ENCODE measurements at places on chromosomes 4 and X.

DNA sequence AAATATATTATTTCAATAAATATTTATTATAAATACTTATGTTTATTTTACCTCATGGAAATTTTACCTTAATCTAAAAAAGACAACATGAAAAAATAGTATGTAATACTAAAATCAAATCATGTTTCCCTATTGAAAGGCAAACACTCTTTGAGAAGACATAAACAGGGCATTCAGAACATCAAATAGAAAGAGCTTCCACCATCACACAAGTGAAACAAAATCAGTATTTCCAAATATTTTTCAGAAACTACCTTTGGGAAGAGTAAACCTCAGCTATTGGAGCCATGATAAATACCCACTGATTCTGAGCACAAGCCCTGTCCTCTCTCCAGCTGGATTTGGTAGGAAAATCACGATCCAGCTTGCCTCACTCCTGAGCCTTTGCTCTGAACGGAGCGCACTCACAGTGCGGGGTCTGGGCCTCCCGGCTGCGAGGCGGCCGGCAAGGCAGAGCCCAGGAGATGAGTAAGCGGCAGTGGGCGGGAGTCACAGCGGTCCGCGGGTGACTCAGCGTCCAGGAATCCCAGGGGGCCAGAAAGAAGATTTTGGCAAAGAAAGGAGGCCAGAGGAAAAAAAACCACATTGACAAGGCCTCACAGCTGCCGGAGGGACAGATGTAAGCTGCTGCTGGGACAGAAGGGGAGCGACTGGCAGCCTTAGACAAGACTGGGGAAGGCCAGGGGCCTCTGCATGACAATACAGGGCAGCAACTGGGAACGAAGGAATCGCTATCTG lies 14.7 kb upstream of the ANXA5 start:
- DNase-seq, result peak; percentile 86

DNA sequence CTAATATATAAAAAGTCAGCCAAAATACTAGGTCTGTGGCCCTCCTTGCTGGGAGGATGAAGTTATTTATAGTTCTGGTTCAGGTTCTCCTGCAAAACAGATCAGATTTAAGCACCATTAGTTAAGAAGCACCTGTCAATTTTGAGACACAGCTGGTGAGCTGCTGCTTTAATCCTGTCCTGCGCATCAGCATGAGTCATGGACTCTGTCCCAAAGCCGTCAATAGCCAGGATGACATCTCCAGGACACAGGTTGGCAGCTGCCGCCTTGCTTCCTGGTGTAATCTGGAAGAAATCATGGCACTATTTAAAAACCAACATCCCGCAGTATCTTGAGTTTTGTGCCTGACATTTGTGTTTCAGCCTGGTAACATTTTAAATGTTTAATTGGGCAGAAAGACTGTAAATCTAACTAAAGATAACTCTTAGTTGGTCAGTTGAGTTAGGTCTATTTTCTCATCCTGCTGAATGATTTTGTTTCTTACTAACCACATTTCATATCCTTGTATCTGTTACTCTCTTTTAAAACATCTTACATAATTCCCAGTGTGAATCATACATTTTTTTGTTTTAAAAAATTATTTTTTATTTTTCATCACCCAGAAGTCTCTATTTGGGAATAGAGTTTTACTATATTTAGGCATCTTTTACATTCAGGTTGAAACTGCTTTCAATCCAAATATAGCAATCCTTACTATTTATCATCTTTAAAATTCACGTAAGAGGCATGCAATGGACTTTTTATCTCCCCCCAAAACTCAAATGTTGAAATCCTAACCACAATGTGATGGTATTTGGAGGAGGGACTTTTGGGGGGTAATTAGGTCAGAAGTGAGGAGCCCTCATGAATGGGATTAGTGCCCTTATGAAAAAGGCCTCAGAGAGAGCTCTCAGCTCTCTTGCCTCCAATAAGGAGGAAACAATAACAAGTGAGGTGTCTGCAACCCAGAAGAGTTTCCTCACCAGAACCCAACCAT lies 10.1 kb downstream of the PDLIM3 start:
- no peak for DNase-seq

- no peak for DNase-seq
Observed at GRCh38 chrX:20061855-20062254, 54.9 kb downstream of the MAP7D2 start.

- DNase-seq, result no peak
Observed at GRCh38 chr4:40192114-40193015, 4.5 kb upstream of the RHOH start.

DNA sequence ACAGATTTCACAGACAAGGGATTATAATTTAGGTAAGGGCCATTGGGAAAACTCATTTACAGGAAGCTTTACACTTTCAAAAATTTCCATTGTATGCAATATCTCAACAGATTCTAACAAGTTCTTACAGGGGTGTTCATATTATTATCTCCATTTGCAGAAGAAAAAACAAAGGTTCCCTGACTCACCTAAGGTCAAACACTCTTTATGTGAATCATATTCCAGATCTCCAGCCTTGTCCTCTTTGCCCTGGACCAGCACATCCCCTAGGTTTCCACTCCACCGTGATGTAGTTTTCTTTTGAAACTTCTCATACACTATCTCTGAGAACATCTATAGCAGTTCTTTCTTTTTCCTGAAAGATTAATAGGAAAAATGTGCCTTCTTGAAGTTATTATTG lies 96.4 kb upstream of the HS3ST1 start:
- no peak for DNase-seq

Measured in iPS-NIHi11 (cell line).